Amniotic stem cell (primary cell): ENCODE measurements at places on chromosomes 12 and 14.

DNA sequence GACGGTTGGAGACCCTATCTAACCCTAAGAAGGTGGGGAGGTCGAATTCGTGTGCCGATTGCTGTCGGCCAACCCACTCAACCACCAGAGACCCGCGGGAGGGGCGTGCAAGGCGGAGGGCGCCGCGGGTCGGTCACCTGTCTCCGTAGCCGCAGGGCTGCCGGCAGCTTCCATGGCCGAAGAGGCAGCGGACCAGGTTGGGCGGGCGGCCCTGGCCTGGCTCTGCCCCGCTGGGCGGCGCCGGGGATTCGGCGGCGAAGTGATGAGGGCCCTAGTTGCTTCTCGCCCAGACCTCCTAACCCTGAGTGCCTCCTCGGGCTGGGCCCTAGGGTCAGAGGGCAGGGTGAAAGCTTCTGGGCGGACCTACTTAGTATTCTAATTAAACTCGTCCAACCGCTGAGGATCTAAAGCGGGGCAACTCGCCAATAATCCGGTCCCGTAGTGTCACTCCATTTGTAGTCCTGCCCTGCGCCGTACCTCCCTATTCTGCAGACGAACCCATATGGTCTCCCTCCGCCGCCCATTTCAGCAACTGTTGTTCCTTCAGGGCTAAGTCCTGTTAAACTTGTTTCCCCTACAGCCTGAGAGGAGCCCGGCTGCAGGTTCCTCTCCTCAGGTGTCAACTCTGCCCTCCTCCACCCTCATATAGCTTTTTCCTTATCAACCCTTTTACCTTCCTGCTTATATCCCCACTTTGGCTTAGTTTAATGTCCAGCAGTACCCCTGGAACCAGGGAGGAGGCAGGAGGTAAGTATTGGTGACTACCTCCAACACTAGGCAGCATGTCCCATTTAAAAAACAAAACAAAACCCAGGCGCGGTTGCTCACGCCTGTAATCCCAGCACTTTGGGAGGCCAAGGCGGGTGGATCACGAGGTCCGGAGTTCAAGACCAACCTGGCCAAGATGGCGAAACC is at the start of gene PYM1:
Gene PYM1, minus strand, starts transcription at position 307 of the 915 bp plus-strand sequence. Its CDS starts 133 bp downstream, at position 174.
- peak; percentile 31 for DNase-seq

GRCh38 chr14:51550636-51551035 is 101.1 kb upstream of the FRMD6 start:
- DNase-seq: no peak

- DNase-seq: no peak
Measured at GRCh38 chr12:30243426-30243825, 452.2 kb downstream of the IPO8 start.

DNA sequence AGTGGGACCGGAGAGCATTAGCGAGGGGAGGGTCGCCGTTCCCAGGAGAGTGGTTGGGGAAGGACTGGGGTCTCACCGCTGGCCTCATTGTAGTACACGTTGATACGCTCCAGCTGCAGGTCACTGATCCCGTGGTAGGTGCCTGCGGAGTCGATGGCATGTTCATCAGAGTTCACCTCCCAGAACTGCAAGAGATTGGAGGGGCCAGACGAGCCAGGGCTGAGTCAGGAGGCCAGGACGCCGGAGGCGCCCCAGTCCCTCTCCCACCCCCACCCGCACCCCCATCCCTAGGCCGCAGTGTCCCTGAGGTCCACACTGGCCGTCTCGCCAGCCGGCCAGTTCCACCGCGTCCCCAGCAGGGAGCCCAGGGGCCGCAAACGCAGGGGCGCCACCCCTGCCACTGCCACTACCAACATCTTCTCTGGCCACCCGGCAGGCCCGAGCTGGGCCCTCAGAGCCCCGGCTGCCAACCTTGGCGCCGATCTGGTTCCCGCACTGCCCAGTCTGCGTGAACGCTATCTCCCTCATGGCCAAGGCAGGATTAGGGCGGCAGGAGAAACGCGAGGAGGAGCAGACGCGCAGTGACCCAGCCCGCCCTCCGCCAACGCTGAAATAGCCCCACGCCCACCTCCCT is 144.2 kb downstream of the ALG10 start:
- no peak for DNase-seq

- no peak for DNase-seq
Measured at GRCh38 chr12:3655328-3655900, 97.5 kb downstream of the CRACR2A start.
